Mesothelial cell of epicardium (in vitro differentiated cells): ENCODE measurements at places on chromosomes 4 and X.

DNA sequence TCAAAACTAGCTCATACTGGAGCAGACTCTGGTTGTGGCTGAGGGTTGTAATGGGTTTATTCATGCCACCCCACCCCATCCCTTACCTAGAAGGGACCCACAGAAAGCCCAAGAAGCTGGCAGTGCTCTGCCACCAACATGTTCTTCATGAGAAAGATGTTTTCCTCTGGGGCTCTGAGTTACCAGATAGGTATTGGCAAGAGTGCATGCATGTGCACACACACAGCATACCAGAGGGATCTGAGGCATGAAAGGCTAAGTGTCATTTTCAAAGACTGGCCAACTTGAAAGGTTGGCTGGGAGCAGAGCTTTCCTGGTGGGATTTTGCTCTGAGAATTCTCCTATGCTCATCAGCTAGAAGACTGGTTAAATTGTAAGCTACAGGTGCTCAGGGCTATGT, 65.2 kb downstream of the PHOX2B start:
- no peak for DNase-seq

GRCh38 chr4:110781944-110782343, 159.1 kb upstream of the PITX2 start:
- DNase-seq: no peak

GRCh38 chr4:76276813-76277212, 25.3 kb downstream of the FAM47E start:
- DNase-seq: no peak

- no peak for DNase-seq
Measured at GRCh38 chr4:7647600-7648543, 213.1 kb upstream of the PSAPL1 start.

DNA sequence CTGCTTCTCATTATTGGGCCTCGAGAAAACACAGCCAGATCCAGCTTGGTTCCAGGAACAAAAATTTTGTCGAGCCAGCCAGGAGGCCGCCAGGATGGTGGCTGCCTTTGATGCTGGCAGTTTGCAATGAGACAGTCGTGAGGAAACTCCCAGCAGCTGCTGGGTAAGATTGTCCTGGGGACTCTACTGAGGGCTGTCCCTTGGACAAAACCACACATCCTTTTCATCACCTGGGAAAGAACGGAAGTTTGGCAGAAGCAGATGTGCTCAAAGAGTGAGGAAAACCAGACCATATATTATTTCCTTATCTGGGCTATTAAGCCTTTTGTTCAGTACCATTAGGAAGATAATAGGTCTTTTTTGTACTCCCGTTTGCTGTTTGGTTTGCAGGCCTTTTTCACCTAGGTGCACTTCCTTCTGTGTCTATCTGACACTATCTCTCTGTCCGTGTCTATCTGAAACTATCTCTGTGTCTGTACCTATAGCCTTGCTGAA, 13.4 kb upstream of the PAPSS1 start:
- DNase-seq: no peak

- DNase-seq: no peak
Measured at GRCh38 chr4:167014944-167015343, 219.3 kb downstream of the SPOCK3 start.

- DNase-seq: no peak
Measured at GRCh38 chr4:11196927-11197522, 231.7 kb downstream of the HS3ST1 start.

- DNase-seq: no peak
Measured at GRCh38 chrX:32842053-32842452, 369.3 kb downstream of the DMD start.
